CD8-positive, alpha-beta memory T cell (primary cell): ENCODE measurements at places on chromosomes 3 and 15. TPM values are rescaled to one million over a fixed set of nuclear protein-coding genes. Genes with fewer than 3 reads are reported as not detected.

DNA sequence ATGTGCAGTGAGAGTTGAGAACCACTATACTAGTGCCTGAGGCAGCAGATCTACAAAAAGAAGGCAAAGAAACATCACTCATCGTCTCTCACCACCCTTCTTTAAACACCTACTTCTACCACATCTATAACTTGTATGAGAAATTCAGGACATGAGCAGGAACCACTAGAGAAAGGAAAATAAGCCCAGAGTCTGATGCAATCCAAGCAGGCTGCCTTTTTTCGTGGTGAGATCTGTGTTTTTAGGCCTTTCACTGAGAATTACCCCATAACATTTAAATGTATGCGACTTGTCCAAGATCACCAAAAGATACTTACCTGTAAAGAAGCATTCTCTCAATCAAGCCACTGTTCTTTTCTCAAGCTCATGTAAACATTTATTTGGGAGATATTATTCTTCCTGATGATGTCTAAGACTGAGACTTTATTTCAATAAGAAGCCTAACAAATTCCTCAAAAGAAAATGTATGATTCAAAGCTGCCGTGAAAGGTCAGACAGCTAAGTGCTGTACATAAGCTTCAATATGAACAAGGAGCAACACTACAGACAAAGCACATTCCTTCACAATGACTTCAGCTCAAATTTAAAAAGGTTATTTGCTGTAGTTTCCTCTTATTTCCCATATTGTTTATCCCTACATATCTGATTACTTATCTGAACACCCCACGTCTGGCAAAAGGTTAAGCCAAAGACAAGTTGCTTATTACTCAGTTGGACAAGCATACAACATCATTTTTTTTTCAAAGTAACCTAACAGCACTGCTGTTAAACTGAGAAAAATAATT, 16.5 kb downstream of the SPICE1 start:
- DNase-seq = no peak

DNA sequence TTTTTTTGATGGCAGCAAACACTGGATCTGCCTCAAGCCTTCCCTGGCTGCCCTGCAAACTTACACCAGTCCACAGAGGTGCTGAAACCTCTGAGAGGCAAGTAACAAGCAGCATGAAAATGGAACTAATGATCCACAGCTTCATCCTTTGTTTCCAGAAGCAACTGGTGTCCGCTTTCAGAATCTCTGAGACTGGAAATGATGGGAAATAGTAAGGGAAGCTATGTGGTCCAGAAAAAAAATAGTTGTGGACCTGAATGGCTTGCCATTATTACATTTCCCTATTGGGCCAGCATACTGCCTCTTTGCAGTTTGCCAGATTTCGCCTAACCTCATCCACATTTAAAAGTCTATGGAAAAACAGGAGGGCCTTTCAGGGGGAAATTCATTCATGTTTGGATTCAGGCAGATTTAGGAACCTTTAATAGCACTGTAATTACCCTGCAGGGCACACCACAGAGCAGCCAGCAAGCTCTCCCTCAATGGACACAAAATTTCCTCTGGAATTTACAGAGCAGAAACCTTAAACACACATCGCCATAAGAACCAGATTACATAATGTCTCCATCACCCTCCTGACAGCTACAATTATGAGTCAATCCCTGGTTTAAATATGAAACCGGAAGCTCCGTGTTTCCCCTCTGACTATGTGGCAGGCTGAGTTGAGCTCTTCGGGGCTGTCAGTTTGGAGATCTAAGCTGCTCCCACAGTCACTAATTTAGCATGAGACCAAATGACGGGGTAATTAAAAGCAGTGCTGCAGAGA, 134.4 kb downstream of the TMCO5A start:
- no peak for DNase-seq

DNA sequence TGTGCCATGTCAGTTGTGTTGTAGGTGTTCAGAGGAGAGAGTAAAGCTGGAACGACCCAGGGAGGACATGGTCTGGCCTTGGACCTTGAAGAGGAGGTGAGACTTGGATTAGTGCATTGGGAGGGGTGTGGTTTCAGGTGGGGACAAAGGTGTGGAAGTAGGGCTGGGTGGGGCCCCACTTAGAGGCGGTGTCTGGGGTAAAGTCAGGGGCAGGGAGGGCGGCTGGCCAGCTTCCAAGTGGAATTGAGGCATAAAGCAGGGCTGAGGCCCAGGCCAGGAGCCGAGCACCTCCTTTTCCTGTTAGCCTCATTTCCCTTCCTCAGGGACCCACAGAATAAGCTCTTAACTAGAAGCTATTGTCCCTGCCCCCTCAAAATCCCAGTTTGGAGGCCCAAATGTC, 36.2 kb upstream of the FLNB start:
- no peak for DNase-seq

- no peak for DNase-seq
These were observed 3.4 kb downstream of the GHSR start for GRCh38 chr3:172444821-172445220.

DNA sequence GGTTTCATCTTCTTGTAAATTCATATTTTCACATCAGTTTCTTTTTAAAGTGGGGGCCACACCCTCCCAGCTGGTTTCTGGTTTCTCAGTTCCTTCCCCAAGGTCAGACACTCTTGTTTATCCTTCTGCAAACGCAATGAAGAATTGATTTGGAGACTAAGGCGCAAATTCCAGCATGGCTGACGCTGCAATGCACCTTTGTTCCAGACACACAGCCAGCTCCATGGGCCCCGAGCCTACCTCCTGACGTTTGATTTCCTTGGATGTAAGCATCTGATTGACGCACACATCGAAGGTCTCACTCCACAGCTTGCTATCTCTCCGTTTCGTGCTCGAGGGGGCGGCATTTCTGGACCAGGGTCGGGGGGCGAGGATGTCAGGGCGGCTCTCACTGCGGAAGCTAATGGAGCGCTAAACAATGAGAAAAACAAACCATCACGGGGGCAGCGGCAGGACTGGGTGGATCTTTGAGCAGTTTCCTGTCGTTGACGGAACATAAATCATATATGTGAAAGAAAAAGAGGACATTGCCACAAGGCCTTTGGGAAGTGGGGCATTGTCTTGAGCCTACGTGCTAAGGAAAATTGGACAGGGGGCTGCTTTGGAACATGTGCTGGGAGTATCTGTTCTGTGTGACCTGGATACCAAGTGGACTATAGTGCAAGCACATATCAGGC, 46.9 kb downstream of the ARHGEF3 start:
- peak; percentile 38 for DNase-seq

LTF gene
- polyA plus RNA-seq = not detected

- DNase-seq = no peak
These were observed 33.0 kb downstream of the ANP32A start for GRCh38 chr15:68787609-68788263.

THAP10 gene
- not detected for polyA plus RNA-seq

CAMKV gene
- polyA plus RNA-seq = not detected

DNA sequence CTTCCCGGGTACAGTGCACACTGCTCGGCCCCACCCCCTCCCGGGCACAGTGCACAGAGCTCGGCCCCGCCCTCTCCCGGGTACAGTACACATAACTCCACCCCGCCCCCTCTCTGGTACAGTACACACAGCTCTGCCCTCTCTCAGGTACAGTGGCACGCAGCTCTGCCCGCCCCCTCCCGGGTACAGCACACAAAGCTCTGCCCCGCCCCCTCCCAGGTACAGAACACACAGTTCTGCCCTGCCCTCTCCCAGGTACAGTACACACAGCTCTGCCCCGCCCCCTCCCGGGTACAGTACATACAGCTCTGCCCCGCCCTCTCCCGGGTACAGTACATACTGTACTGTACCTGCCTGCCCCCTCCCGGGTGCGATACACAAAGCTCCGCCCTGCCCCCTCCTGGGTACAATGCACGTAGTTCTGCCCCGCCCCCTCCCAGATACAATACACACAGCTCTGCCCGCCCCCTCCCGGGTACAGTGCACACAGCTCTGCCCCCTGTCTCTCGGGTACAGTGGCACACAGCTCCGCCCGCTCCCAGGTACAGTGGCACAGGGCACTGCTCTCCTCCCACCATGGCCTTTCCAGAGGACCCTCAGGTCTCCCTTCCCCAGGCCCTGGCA, 16.4 kb upstream of the PRR20G start:
- no peak for DNase-seq

- no peak for DNase-seq
These were observed 142.0 kb upstream of the PDZRN3 start for GRCh38 chr3:73766599-73767381.

- DNase-seq = no peak
These were observed 8.5 kb upstream of the PPARG start for GRCh38 chr3:12280357-12280806.

FAIM gene
- 8.9 TPM for polyA plus RNA-seq

RARRES1 gene
- polyA plus RNA-seq = not detected
